ENCODE measurements at places on chromosomes 3 and 15.
A peak's percentile ranks its signal among the peaks of the same experiment; 100 is the strongest.

GRCh38 chr3:151635905-151636304 is 97.8 kb upstream of the AADACL2 start:
- no peak for DNase-seq

GRCh38 chr3:98791341-98792325 is 28.5 kb downstream of the ST3GAL6 start:
- DNase-seq: peak; percentile 42

GRCh38 chr15:78880242-78880533 is 7.5 kb downstream of the MORF4L1 start:
- no peak for DNase-seq

- no peak for DNase-seq
Measured at GRCh38 chr3:22795917-22796316, 407.2 kb upstream of the UBE2E2 start.

GRCh38 chr3:140441006-140441405 is 236.9 kb upstream of the TRIM42 start:
- DNase-seq: peak; percentile 60

GRCh38 chr3:195110647-195111318 is 160.2 kb downstream of the XXYLT1 start:
- peak; percentile 56 for DNase-seq

- DNase-seq: no peak
Measured at GRCh38 chr3:172875039-172875438, 124.5 kb downstream of the ECT2 start.

DNA sequence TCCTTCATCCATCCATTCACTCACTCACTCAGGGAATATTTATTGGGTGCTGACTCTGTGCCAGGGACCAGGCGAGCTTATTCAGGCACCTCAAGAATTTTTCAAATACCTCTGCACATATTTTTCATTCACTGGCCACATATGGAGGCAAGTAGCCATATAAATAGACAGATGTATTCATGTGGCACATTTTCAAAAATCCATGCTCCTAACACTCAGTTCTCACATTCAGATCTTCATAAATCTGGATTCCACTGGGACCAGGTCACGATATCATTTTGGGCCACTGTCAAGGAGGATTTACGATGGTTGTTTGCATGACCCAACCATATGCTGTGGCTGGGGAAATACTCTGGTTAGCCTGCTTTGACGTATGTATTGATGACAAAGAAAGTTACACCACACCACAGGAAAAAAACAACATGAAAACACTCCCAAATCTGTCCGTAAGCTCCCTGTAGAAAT is 241.8 kb upstream of the LRTM1 start:
- peak; percentile 97 for DNase-seq

DNA sequence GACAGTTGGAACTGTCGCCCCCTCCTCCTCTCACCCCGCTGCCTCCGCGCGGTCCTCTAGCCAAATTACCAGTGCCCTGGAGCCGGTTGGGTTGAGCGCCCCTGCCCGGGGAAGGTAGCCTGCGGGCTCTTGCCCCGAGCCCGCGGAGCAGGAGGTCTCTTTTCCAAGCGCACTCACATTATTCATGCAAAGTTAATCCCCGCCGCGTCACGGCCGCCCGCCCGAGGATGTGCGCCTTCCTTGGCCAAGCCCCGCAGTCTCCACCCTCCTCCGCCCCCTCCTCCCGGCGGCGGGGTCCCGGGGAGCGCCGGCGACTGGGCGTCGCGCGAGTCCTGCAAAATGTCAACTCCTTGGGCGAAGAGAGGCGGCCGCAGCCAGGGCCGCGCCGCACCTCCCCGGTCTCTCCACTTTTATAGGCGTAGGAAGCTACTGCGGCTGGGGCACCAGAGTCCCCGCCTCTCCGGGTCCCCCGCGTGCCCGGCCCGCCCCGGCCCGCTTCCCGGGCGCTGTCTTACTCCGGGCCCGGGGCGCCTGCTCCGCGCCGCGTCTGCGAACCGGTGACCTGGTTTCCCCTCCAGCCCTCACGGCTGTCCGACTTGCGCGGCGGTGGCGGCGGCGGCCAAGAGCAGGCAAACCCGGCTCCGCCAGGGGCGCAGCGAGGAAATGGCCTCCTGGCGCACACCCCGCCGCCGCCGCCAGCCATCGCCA is at the start of gene THRB:
THRB (minus strand) TSS at position 233 of the 708 bp plus-strand sequence.
- DNase-seq: peak; percentile 22

GRCh38 chr3:170914690-170915089 is 6.3 kb upstream of the EIF5A2 start:
- peak; percentile 4 for DNase-seq

DNA sequence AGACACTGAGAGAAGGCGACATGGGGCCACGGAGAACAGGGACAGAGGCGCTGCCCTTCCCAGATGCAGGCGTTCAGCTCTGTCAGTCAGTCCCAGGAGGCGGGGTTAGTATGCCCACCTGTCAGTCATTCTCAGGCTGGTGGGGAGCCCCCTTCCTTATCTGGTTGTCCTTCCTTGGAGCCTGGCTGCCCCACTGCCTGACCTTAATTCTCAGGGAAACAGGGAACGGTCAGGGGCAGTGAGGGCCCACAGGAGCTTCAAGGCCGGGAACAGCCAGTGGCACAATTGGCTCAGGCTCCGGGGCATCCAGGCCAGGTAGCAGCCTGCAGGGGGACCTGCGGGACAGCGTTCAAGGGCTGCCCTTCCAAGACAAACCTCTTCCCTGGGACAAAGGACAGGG is 133.2 kb downstream of the CHSY1 start:
- DNase-seq: no peak

GRCh38 chr15:40693904-40694687 is 878 bp upstream of the RAD51 start:
- peak; percentile 5 for DNase-seq

DNA sequence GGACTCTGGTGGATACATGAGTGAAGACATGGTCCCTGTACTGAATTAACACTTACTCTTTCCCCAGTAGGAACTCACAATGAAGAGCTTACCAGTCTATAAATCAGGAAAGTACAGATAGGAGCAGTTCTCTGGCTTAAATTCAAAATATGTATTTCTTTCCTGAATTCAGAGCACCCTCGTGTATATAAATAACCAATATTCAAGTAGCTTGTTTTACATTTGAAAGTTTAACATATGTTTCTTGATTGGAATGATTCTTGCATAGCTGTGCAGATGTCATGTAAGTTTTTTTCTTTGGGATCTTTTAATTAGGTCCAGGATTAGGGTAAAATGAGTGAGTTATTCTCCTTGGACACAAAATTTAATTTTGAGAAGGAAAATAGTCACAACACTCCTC is 14.8 kb upstream of the TMPRSS7 start:
- DNase-seq: no peak

- DNase-seq: no peak
Measured at GRCh38 chr3:129718201-129718600, 111.7 kb upstream of the PLXND1 start.

- DNase-seq: no peak
Measured at GRCh38 chr3:177595530-177596188, 398.4 kb upstream of the TBL1XR1 start.

- no peak for DNase-seq
Measured at GRCh38 chr15:42184736-42185135, 23.4 kb downstream of the VPS39 start.

GRCh38 chr15:58457466-58457965 is 25.7 kb downstream of the LIPC start:
- peak; percentile 71 for DNase-seq

- no peak for DNase-seq
Measured at GRCh38 chr3:55634345-55634744, 147.2 kb upstream of the WNT5A start.

DNA sequence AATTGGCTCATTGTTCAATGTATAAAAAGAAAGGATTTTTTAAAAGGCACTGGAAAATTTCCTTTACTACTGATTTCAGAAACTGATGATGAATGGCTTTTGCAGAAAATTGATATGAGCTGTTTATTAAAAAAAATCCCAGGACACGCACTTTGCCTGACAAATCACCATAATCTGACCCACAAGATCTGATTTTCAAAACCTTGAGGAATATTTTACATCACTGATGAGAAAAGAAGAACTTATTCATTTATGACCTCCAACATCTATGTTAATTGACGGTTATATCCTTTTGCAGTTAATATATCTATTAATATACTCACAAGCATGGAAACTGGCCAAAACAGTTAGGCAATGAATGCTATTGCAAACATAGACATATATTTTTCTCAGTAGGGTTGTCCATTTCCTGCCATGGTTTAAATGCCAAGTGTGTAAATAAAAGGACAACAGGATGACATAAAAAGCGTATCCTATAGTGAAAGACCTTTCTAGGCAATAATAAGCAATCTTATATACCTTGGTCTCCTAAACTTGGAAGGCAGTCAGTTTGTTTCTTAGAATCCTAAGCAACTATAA is 109.7 kb upstream of the SLC7A14 start:
- no peak for DNase-seq

DNA sequence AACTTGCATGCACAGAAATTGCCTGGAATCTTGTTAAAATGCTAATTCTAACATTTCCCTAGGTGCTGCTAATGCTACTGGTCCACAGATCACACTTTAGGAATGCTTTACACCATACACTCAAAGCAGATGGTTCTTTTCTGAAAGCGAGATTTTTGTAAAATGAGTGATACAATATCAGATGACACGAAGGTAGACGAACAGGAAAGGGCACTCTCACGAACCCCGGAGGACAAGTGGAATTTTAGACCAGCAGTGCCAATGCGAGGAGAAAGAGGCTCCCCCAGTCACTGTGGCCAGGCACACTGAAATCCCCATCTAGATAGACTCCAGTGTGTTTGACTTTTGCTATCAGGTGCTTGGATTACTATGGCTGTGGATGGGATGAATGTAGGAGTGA is 21.0 kb downstream of the FAIM start:
- no peak for DNase-seq

DNA sequence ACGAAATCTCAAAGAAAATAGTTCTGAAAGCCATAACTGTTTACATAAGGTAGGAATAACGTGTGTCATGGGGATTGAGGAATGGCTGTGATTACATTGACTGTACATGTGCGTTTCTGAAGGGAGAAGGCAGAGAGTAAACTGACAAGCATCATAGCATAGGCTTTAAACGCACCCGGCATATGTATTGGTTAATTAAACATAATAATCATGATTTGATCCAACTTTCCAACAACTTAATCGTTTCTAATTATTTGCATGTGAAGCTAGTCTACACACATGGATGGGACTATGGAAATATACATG is 3.3 kb downstream of the TMEM108 start:
- no peak for DNase-seq

DNA sequence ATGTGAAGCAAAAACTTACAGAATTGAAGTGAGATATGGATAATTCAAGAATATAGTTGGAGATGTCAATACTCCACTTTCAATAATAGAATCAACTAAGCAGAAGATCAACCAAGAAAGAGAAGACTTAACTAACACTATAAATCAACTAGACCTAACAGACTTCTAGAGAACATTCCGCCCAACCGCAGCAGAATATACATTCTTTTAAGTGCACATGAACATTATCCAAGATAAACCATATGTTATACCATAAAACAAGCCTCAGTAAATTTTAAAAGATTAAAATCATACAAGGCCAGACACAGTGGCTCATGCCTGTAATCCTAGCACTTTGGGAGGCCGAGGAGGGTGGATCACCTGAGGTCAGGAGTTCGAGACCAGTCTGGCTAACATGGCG is 5.5 kb upstream of the TEX55 start:
- no peak for DNase-seq

DNA sequence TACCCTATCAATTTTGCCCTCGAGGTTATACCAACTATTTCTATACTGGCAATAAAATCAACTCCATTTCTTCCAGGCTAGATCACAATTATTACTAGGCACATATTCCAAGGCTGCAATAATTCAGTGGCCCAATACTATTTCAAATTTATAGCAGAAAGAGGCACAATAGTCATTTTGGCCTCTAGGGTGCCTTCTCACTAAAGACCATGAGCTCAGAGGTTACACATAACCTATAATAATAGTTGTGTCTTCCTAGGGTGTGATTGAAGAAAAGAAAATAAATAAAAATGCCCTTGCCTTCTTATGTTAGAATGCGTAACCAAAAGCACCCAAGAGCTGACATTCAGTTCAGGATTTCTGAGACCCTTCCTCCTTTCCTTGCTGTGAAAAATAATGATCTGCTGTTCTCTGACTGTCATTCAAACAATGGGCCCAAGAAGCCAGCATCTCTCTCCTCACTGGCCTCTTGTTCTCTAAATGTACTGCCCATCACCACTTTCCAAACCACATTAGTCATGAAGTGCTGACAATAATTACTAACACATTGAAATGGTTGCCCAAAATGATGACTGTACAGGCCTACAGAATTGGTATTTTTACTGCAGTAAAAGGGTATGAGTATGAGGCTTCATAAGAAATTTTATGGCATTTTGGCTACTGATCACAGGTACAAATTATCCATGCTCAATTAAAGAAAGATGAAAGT is 244.8 kb downstream of the LRRN1 start:
- DNase-seq: no peak

DNA sequence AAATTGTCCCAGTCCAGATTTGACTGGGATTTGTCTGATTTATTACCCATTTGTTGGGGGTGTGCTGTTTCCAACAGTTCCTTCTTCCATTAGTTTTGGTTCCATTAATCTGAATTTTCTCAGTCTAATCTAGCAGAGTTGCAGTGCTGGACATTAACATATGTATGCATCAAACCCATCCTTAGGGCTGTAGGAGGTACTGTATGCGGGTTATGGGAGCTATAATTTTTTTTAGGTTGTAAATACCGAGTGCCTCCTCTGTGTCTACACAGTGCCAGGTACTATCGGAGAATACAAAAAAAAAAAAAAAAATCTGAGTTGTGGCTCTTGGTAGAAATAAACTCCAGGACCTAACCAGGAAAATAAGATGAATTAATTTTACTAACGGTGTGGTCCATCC is 133.8 kb downstream of the LIPC start:
- no peak for DNase-seq

GRCh38 chr15:98804057-98804380 is 155.7 kb downstream of the IGF1R start:
- DNase-seq: peak; percentile 19

DNA sequence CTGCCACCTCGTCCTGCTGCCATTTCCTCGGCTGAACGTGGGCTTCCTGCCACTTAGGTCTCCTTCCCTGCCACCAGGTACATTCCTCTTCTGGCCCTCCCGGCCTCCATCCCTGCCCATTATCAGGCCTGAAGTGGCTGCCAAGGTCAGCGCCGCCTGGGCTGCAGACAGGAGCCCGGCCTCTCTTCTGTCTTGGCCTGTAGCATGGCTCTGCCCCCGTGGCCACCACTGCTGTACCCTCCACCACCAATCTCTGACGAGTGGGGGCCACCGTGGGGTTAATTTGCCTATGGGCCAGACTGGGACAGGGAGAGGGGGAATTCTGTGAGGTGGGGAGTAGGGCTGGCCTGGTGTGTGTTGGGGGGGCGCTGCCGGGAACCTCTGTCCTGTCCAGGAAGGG is 2.0 kb upstream of the BAHD1 start:
- no peak for DNase-seq

- DNase-seq: peak; percentile 75
Measured at GRCh38 chr15:29278436-29279105, 8.9 kb upstream of the NSMCE3 start.

GRCh38 chr3:48503401-48504050 is 448 bp downstream of the SHISA5 start:
- peak; percentile 55 for DNase-seq

GRCh38 chr3:24315971-24316370 is 178.7 kb downstream of the THRB start:
- peak; percentile 56 for DNase-seq
